ENCODE measurements at places on chromosomes 13 and 19. TPM values are rescaled to one million over a fixed set of nuclear protein-coding genes. Genes with fewer than 3 reads are reported as not detected.

The ZIM2 gene
- total RNA-seq, result not detected

The TNFAIP8L1 gene
- 5.7 TPM for total RNA-seq

The GNG7 gene
- total RNA-seq, result 0.09 TPM

The NLRP7 gene
- not detected for total RNA-seq

The LILRA5 gene
- not detected for total RNA-seq

The C19orf85 gene
- not detected for total RNA-seq

The ZFP14 gene
- 1.6 TPM for total RNA-seq

The BST2 gene
- not detected for total RNA-seq

The CRLF1 gene
- 2.4 TPM for total RNA-seq

The PGLYRP1 gene
- not detected for total RNA-seq

The CASP14 gene
- total RNA-seq, result not detected

The KCNC3 gene
- 0.14 TPM for total RNA-seq

The LILRA1 gene
- total RNA-seq, result not detected

The NPAS1 gene
- total RNA-seq, result 1.7 TPM

The PCP2 gene
- not detected for total RNA-seq

The LRRC63 gene
- total RNA-seq, result not detected

The POU4F1 gene
- total RNA-seq, result not detected

The ZMYM2 gene
- total RNA-seq, result 23.6 TPM

The SMIM24 gene
- total RNA-seq, result not detected

The S1PR5 gene
- 3.3 TPM for total RNA-seq

The ZNF708 gene
- total RNA-seq, result 2.3 TPM

The TMEM59L gene
- not detected for total RNA-seq

The NOVA2 gene
- not detected for total RNA-seq

The KMT5C gene
- total RNA-seq, result 18.8 TPM

The SOX1 gene
- not detected for total RNA-seq

The ZNF784 gene
- total RNA-seq, result 6.1 TPM

The CGB2 gene
- total RNA-seq, result 0.49 TPM

The ZNF506 gene
- 10.8 TPM for total RNA-seq

The FUT6 gene
- total RNA-seq, result 0.19 TPM

The TSEN34 gene
- 160 TPM for total RNA-seq

The RDH8 gene
- total RNA-seq, result not detected

The UPF3A gene
- 19.3 TPM for total RNA-seq

The GPC5 gene
- total RNA-seq, result not detected

The IL17D gene
- 1.2 TPM for total RNA-seq

The ZNF180 gene
- 4.8 TPM for total RNA-seq

The LRP3 gene
- total RNA-seq, result 17.4 TPM

The CLIP3 gene
- 0.28 TPM for total RNA-seq

The ZNF85 gene
- total RNA-seq, result 7.2 TPM

The CEACAM7 gene
- 0.71 TPM for total RNA-seq

The ADGRE1 gene
- not detected for total RNA-seq

The NLRP4 gene
- total RNA-seq, result not detected

The FCAR gene
- total RNA-seq, result not detected

The MAP4K1 gene
- not detected for total RNA-seq

The NALCN gene
- total RNA-seq, result 0.37 TPM

The TJP3 gene
- 10.6 TPM for total RNA-seq

The IZUMO2 gene
- not detected for total RNA-seq

The FLT3 gene
- not detected for total RNA-seq

The LGALS14 gene
- not detected for total RNA-seq

The PGLYRP2 gene
- total RNA-seq, result not detected

The NOTCH3 gene
- 106 TPM for total RNA-seq

The ZNF763 gene
- 0.09 TPM for total RNA-seq

The TGFBR3L gene
- total RNA-seq, result 10.2 TPM
